ENCODE measurements at places on chromosomes 16 and 17. TPM values are rescaled to one million over a fixed set of nuclear protein-coding genes. Genes with fewer than 3 reads are reported as not detected.

DNA sequence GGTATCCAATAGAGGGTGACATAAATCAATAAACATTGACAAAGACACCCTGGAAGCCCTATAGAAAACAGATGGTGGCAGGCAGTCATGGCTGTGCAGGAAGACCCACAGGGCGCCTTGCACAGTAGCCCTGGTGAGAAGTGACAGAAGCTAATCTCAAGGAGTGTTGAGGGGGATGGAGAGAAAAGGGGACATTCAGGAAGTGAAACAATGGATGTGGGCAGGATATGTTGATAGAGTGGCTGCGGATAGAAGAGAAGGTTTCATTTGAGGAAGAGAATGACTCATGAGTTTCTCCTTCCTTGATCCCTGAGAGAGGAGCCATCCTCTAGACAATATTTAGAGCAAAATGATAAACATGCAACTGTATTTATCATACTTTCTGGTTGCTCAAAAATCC is 468.8 kb upstream of the HSBP1 start:
- no peak for DNase-seq

DNA sequence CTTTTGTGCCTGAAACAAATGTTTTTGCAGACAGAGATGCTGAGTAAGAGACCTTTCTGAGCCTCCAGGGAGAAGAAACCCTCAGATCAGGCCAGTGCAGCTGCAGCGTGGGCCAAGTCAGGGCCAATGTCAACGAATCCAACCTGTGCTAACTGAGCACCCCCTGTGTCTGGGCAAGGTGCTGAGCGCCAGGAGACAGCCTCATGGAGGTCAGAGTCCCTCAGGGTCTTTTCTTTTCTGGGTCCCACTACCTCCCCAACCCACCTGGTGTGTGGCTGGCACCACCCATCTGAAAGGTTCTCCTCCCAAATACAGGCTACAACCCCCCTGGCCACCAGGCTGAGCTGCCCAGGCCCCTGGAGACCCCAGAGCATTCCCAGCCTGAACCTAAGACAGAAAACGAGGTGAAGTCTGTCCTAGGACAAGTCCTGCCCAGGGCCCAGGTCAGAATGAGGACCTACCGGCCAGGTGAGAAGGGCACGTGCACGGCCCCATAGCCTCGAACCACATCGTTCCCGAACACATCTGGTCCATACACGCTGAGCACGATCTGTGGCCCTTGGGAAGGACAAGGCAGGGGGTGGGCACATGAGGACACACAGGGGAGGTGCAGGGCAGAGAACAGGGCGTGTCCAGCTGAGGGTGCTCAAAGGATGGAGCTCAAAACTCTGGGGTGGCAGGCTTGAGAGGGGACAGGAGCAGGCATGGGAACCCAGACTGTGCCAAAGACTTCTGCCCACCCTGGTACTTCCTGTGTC is 15.0 kb downstream of the B9D1 start:
- DNase-seq = no peak

DNA sequence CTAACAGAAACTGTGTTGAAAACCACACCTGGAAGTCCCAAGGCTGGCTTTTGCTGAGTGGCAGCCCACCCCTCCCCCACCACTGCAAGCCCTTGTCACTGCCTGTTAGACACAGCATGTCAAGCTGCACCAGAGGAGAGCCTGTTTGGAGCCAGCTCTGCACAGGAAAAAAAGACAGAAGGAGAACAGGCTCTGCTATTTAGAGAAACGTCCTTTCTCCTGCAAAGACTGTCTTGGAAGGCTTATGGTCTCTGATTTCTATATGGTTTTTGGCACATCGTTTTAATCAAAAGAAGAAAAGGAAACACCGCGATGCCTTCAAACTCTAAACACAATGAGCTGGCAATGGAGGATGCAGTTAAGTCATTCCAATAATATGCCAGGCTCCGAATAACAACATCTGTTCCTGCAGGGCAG is 275.5 kb downstream of the MAP2K4 start:
- DNase-seq = no peak

DNA sequence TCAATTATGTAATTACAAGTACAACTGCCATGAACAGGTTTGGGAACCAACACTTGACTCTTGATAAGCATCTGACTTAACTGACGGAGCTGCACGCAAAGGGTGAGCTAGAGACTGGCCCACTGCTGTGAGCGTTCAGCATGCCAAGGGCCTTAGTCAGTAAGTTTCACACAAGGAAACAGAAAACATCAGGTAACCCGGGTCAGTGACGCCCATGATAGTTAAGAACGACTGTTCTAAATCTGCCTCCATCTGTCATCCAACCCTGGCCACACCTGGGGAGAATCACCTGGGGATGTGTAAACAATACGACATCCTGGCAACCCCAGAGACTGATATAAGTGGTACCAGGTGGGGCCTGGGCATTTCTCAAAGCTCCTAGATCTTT is 12.3 kb downstream of the SMIM5 start:
- no peak for DNase-seq

DNA sequence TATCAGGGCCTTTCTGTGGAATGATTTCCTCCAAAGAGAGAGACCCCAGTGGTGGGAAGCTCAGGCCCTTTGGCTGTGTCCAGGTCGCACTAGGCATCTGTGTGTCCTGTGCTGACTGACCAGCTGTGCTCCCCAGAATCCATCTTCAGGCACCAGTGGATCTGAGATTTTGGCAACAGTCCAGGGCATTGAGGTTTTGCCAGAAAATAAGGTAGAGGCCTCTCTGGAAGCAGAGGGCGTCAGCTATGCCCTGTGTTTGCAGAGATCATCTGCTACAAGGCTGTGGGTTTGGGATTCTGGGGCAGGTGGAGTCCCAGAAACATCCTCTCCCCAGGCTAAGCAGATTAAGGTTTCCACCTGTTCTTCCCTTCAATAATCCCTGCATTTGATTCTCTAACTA is 57.5 kb upstream of the TOB1 start:
- DNase-seq = no peak

DNA sequence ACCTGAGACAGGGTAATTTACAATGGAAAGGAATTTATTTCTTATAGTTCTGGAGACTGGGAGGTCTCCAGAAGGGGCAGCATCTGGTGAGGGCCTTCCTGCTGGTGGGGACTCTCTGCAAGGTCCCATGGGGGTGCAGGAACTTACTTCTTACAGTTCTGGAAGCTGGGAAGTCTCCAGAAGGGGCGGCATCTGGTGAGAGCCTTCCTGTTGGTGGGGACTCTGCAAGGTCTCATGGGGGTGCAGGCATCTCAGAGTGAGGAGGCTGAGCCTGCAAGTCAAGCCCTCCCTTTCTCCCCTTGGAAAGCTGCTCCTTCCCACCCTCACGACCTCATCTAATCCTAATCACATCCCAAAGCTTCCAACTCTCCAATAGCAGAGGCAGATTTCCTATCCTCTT is 157.4 kb downstream of the FOXL1 start:
- no peak for DNase-seq

The STH gene
- not detected for total RNA-seq

The GPR139 gene
- total RNA-seq = not detected

The TM4SF5 gene
- total RNA-seq = not detected

The CDH13 gene
- total RNA-seq = not detected

The AOC3 gene
- 2.0 TPM for total RNA-seq

The WFIKKN1 gene
- total RNA-seq = 0.25 TPM

All from activated CD8-positive, alpha-beta T cell treated with anti-CD3 and anti-CD28 coated beads for 36 hours (primary cell).